Left hindlimb (tissue), 1 donor: ENCODE measurements at places on chromosomes 2 and 18.

DNA sequence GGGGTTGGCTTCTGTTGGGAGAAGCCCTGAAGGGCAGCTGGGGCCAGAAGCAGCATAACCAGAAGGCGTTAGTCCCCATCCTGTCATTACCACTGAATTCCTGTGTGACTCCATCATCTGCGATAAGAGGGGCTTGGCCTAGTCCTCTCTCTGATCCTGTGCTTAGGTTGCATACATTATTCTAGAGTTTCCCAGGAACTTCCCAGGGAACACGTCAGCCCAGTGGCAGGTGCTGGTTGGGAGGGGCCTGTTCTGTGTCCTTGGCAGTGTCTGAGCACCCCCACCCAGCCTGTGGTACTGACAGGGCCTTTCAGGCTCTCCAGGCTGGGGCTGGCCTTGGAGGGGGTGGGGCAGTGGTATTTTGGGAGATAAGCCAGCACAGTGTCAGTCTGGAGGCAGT, 4.5 kb upstream of the TOGARAM2 start:
- DNase-seq, result no peak

GRCh38 chr2:28348921-28349320, 43.7 kb upstream of the FOSL2 start:
- DNase-seq, result no peak

DNA sequence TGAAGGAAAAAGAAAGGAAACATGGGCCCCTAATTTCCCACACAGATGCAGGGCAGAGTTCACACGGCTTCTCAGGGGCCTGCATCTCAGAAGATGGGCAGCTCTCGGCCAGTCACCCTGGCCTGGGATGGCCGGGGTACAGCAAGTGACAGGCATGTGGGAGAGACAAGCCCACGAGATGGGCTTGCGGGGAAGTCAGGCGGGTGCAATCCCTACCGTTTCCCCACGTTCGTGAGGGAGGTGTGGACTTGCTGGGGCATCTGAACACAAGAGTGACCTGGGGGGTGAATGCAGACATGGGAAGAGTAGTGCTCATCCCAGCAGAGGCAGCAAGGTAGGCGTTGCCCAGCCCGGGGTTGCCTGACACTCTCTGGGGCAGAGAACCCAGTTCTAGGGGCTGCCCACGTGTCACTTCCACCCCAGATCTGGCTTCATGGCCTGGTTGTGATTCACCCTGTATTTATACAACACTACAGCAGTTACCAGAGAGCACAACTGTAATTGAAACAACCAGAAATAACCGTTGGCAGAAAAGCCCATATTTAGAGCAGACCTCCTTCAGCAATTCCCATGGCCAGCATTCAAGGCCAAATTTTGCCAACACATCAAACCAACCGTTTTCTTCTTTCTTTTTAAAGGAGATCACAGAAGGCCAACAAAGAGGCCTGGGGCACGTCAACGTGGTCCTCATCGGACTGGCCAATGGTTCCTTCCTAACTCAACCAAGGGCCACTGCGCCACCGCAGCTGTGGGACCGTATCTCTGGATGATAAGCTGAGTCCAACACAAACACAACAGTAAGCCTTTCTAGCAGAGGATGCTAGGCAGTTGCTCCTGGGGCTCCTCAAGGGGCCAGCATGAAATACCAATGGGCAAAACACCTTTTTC, 58.4 kb downstream of the PARD6G start:
- DNase-seq, result peak; percentile 57

GRCh38 chr2:85418132-85419008, at the start of gene SH2D6:
TSS of gene SH2D6 (plus strand) at chr2:85418714. CDS start at chr2:85429466, 10,752 bp downstream.
- peak; percentile 92 for DNase-seq

GRCh38 chr2:10079870-10080535, at the start of gene CYS1:
TSS of gene CYS1 (minus strand) at chr2:10080411. CDS start at chr2:10080223, 188 bp downstream.
- DNase-seq, result peak; percentile 52

GRCh38 chr2:126864861-126865260, 33.8 kb upstream of the TEX51 start:
- no peak for DNase-seq

DNA sequence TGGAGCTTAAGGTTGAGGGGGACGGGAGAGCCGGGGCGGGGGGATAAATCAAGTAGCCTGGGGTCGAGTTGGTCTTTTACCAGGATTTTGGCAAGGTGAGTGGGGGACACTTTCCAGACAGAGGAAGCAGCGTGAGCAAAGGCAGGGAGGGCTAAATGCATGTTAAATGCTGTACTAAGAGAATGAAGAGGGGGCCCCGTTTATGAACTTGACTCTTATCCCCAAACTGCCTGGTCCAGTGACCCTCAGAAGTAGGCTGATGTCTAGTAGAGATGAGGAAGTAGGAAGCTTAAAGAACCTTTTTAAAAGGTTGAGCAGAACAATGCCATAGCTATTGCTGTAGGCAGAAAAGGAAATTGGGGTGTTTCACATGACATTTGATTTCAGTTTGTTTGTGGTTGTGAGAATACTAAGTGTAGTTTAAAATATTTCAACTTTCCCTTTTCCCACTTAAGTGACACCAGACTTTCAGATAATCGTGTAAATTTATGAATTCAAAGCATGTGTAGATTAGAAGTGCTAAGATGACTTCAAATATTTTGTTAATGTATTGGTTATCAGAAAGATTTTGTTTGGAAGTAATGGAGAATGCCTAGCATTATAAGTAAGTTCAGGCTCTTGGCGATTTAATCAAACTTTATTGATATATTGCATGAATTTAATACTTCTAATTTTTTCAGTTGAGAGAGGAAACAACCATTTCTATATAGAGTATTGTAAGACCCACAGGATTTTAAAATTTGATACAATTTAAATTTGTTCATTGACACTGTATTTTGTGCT, 1.8 kb downstream of the REL start:
- DNase-seq, result peak; percentile 42

- no peak for DNase-seq
These were observed 4.0 kb upstream of the FHL2 start for GRCh38 chr2:105402809-105403208.

DNA sequence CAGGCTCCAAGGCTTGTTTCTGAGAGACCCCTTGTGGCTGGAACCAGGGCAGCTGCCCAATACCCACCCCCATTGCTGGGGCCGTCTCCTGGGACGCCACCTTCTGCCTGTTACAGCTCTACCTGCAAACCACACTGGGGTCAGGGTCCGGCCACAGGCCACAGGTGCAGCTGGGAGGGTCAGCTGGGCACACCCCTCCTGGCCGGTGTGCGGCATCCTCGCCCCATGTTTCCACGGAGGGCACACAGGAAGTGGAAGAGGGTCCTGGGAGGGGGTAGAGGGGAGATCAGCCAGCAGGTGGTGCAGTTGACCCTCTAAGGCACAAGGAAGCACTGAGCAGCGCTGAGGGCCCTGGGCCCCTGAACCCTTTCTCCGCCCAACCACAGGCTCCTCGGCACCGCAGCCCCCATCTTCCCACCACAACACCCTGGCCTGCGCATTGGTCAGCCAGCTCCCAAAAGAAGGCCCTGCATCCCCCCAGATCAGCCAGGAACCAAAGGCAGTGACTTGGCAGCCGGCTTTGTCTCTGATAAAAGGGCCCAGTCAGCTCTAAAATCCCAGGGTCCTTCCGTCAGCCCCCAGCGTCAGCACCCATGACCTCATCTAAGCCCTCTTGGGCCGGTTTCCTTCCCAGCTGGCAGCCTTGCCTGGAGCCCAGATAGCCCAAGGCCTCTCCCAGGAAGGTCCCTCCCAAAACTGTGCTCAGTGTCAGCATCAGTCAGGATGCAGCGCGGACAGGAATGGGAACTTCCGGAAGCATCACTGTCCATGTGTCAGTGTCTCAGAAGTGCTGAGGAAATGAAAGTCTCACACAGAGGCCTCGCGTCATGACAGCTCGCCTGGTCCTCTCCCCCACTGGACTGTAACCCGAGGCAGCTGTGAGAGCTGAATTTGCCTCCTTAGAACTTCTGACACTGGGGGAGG, 1.7 kb downstream of the ERFE start:
- DNase-seq, result no peak

DNA sequence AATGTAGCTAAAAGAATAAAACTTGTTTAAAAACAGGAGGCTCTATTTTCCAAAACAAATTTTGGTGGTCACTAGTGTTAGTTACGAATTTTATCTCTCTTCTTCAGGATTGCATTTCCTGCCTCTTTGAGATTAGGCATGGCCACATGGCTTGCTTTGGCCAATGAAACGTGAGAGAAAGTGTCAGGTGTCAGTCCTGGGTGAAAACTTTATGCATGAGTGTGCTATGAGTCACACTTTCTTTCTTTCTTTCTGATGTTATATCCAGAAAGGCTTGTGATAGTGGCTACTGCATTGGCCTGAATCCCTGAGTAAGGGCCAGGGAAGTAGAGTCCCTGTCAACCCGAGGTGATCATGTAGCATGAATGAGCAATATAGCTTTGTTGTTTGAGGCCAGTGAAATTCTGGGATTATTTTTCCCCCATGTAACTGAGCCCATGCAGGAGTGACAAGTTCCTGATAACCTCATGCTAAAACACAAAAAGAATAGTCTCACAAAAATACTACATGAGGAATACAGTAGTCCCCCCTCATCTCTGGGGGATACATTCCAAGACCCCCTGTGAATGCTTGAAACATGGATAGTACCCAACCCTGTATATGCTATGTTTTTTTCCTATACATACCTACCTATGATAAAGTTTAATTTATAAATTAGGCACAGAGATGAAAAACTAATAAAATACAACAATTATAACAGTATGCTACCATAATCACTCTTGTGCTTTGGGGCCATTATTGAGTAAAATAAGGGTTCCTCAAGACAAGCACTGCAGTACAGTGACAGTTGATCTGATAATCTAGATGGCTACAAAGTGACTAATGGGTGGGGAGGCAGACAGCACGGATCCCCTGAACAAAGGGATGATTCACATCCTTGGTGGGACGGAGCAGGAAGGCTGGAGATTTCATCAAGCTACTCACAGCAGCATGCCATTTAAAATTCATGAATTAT, 109.5 kb downstream of the CDC42EP3 start:
- no peak for DNase-seq

DNA sequence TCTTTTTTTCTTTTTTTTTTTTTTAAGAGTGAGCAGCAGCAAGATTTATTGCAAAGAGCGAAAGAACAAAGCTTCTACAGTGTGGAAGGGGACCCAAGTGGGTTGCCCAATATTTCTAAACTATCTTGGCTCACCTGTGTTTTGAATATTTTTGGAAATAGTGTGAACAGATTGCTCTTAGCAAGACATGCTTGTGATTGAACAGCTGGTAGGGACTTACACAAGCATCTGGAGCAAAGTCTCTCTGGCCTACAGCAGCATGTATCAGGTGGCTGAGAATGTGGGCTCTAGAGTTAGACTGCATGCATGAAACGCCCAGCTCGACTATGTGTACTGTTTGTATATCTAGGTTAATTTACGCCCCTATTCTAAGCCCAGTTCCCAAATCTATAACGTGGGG, 40.3 kb upstream of the FBXO11 start:
- DNase-seq, result no peak

DNA sequence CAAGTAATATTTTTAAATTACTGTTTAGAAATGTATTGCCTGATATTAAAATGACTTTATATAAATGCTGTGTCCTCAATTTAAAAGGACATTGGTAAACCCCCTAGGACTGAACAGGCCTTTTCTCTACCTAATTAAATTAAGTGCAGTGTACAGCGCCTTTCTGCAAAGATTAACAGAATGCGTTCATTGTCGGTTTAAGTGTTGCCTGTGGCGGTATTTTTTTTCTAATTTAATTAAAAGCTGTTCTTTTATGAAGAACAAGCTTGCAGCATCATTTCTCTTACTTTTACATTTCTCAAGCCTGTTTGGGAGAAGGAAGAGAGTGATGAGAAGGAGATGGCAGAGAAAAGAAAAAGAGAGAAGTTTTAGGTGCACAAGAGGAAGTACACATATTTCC, 344.9 kb downstream of the CPS1 start:
- no peak for DNase-seq
